CD4-positive, CD25-positive, alpha-beta regulatory T cell (primary cell): ENCODE measurements at places on chromosomes 5 and 9.

GRCh38 chr5:59221769-59222168 lies 638.9 kb downstream of the RAB3C start:
- no peak for DNase-seq

DNA sequence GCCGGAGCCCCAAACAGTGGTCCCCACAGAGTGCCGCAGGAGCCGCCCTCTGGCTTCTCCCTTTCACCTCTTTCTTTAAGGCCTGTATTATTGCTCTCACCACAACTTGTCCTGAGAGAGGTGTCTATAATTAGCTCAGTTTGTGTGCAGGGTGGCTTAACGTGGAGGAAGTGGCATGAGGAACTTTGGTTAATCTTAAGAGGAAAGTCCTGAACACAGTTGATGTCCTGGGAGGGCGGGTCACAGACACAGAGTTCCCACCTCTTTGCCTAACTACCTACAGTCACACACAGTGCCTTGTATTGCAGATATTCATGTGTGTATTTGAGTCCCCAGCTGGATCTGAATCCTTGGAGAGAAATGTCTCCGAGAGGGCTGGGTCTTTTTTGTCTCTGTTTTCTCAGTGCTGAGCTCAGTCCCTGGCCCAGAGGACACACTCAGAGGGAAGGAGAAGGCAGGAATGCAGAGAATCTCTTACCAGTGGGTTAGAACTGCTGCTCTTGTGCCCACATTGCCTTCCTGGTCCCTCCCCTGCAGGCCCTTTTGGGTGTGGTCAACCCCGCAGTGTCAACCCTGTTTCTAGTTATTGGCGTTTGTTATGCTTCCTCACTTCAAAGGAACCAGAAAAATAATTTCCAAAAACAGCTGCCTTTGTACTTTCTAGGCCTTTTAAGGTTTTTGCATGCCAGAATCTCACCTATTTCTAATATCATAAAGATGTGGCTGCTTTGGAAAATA lies 392.5 kb downstream of the KDM4C start:
- DNase-seq = no peak

GRCh38 chr5:66039296-66039695 lies 104.8 kb upstream of the SREK1 start:
- DNase-seq = no peak

- DNase-seq = no peak
Observed at GRCh38 chr9:678897-679296, 162.6 kb upstream of the DMRT1 start.

- DNase-seq = no peak
Observed at GRCh38 chr5:107449369-107449768, 221.4 kb downstream of the EFNA5 start.

GRCh38 chr9:105539452-105539851 lies 18.5 kb upstream of the FKTN start:
- no peak for DNase-seq
